ENCODE measurements at places on chromosomes 11 and 22.
A peak's percentile ranks its signal among the peaks of the same experiment; 100 is the strongest.

- no peak for DNase-seq
Measured at GRCh38 chr11:30143098-30143705, 87.6 kb upstream of the FSHB start.

DNA sequence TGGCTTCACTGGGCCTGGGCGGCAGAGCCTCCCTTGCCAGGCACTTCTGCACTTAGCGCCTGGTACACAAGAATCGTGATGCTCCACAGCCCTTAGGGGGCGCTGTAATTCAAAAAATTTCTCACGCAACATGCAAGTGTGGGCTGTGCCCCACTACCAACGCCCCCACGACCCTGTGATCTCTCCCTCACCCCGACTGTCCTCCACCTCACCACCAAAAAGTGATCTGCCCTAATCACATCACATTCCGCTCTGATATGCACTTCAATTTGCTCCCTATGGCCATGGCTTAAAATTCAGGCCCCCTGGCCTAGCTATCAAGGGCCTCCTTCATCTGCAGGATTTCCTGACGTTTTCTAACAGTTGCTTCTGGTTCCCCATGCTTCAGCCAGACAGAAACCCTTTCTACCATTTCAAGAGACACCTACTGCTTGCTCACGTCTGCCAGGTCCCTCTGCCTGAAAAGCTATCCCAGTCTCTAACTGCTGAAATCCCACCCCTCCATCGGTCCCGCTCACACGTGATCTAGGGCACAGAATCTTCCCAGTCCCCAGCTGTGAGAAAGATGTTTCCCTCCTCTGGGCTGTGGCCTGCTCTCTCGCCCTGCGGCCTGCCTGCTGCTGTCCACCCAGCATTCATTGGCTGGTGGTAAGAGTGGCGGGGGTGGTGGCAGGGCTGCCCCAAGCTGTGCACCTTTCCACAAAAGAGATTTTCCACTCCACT lies 27.9 kb upstream of the LRRC32 start:
- no peak for DNase-seq

GRCh38 chr22:37275134-37275533 lies 7.2 kb upstream of the CYTH4 start:
- no peak for DNase-seq

DNA sequence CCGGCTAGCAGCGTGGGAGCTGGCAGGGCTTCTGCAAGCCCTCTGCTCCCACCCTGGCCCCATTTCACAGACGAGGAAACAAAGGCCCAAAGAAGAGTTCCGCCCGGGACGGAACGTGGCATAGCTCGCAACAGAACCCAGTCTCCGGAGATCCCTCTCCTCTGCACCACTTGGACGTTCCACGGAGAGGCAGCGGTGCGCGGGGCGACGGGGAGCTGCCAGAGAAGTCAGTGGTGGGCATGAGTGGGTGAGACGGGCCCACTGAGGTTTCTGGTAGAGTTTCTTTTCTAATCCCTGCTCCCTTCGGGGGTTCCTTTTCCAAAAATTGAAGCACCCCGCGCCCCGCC lies 554 bp upstream of the NECTIN1 start:
- no peak for DNase-seq

DNA sequence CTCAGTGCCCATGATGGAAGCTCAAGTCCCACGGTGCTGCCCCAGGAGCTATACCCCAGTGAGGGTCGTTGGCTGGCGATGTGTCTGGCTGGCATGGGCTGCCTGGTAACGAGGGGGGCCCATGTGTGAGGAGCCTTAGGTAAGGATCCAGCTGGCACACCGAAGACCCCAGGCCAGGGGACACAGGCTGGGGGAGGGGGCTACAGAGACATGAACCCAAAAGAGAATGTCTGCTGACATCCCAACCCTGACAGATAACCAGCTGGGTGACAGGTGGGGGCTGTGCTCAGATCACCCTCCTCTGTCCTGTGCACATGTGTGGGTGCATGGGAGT lies 39.2 kb downstream of the RTN4R start:
- no peak for DNase-seq

GRCh38 chr11:116416852-116417251 lies 355.9 kb downstream of the BUD13 start:
- no peak for DNase-seq

- DNase-seq = peak; percentile 83
Measured at GRCh38 chr11:47373876-47374719, 4.2 kb downstream of the SPI1 start.

GRCh38 chr22:37213941-37214730 lies 1.9 kb upstream of the SSTR3 start:
- DNase-seq = no peak

GRCh38 chr11:64888729-64889511 lies 10.5 kb upstream of the EHD1 start:
- no peak for DNase-seq

GRCh38 chr11:46733234-46733633 lies 14.2 kb downstream of the F2 start:
- no peak for DNase-seq
